ENCODE measurements at places on chromosomes 1 and 21.

- DNase-seq = no peak
Measured at GRCh38 chr1:172882791-172883386, 167.9 kb downstream of the TNFSF18 start.

- no peak for DNase-seq
Measured at GRCh38 chr21:34695434-34695833, 26.6 kb downstream of the CLIC6 start.

- no peak for DNase-seq
Measured at GRCh38 chr1:42946120-42946898, 12.4 kb downstream of the SLC2A1 start.

GRCh38 chr1:169604781-169605560, 18.7 kb upstream of the F5 start:
- DNase-seq = no peak

GRCh38 chr1:148353461-148354283, 129.4 kb downstream of the PPIAL4G start:
- peak; percentile 10 for DNase-seq

DNA sequence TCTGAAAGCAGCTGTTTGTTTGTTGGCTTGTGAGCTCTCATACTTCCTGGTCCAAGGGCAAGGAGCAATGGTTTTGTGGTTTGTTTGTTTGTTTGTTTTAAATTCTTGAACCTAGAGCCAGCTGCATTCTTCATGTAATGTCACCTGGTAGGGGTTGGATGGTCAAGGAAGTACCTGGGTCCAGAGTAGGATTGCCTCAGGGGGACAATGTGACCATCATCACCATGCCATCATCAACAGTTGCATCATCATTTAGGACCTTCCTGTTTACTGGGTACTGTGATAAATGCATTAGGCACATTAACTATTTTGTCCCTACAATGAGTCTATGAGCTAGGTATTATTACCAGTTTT, 14.7 kb upstream of the MYOG start:
- no peak for DNase-seq

DNA sequence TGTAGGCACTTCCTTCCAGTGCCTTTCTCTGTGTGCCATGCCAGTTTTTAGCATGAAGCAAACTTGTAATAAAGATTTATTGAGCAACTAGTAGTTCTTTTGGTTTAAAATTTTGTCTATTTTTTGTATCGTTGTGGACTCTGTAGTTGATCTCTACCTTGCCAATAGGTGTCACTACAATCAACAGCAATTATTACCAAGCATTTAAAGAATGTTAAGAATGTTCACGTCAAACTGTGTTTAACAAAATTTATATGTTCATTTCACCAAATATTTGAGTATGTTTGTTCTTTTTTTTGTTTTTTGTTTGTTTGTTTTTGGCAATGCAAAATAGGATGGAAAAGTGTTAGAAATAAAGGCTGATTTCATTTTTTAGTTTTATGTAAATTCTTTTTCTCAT, 208.1 kb downstream of the PATJ start:
- DNase-seq = no peak

DNA sequence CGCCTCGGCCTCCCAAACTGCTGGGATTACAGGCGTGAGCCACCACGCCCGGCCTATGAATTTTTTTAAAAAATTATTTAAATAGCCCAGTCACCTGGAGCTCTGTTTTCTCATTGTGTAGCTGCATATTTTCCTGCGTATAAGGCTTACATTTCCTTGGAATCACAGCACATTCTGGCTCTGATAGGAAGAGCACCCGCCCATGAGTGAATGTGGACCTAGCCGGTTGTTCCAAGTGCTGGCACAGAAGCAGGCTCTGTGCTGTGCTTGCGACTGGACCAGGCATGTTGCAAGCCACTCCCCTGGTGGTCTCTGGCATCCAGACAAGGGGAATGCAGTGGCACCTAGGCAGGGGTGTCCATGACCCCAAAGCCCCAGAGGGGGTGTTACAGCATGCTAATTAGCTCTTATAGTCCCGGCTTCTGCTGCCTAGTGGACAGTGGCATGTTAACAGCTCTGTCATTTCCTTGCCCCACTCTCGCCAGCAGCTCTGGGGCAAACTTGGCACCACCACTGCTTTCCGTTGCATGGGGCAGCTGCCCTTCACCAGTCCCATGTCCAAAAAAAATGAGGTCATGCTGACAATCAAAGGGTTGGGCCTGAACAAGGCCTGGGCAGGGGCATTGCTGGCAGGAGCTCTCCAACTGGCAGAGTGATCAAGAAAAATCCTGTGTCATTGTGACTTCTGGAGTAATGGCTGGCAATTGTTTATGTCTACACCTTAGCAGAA, 5.2 kb upstream of the VTCN1 start:
- DNase-seq = no peak

DNA sequence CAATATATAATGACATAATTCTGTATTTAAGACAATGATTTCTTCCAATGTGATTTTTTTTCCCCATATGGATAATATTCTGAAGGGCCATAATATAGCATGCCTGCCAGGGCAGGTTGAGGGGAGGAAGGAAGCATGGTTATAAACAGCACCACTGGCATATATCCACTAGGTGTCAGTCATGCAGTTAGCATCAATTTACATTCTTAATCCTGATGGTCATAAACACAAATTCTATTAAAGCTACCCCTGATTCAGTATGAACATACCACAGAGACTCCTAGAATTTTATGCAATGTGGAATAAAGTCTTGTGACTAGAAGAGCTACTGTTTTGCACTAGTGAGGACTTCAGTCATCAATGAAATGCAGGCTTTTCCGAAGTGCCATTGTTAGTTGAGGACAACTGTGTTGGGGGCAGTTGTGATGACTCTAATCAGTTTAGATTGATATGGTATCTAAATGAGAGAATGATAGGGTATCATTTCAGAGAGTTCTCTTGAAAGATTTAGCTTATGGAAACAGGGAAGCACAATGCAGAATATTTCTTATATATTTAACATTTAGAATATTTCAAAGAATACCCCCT, 342.7 kb upstream of the NR5A2 start:
- DNase-seq = peak; percentile 50

DNA sequence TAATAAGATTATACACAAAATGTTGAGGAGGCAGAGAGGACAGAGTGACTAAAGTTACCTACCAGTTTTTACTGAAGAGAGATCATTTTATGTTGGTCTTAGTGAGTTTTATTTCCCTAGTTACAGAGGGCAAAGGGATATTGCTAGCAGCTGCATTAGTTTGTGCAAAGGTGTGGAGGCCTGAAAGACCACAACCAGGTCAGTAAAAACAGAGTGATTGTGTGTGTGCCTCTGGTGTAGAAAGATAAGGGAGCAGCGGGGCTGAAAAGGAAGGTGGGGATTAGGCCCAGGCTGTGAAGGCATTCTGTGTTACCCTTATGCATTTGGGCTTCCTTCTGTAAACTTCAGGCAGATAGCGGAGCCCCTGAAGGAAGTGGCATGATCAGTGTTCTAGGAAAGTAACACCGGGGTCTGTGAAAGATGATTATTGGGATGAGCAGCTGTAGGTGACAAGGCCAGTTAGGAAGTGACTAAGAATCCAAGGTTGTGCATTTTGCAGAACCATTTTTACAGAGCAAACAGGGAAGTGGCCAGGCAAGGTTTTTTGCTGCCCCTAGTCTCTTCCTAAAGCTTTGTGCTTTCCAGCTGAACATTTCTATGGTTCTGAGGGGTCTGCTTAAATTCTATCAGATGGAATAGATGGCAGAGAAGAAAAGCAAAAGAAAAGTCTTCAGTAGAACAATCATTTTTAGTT, 3.7 kb downstream of the GADD45A start:
- no peak for DNase-seq

DNA sequence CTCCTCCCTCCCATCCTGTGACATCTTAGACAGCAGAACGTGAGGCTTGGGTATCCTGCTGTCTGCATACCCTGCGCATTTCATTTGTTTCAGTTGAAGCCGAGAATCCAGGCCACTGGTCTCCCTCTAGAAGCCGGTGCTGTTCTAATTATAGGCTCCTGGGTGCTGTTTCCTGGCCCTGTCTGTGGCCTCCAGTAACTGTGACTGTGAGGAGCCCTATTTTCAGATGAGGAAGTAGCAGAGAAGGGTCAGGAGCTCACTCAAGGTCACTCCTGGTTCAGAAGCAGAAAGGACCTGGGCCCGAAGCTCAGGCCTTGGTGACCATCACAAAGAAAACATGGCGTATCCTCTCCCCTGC, 24.0 kb downstream of the COQ8A start:
- DNase-seq = no peak

GRCh38 chr1:230301322-230301721, 124.8 kb downstream of the PGBD5 start:
- DNase-seq = no peak

GRCh38 chr1:160540859-160541233, 17.8 kb upstream of the SLAMF6 start:
- DNase-seq = no peak

DNA sequence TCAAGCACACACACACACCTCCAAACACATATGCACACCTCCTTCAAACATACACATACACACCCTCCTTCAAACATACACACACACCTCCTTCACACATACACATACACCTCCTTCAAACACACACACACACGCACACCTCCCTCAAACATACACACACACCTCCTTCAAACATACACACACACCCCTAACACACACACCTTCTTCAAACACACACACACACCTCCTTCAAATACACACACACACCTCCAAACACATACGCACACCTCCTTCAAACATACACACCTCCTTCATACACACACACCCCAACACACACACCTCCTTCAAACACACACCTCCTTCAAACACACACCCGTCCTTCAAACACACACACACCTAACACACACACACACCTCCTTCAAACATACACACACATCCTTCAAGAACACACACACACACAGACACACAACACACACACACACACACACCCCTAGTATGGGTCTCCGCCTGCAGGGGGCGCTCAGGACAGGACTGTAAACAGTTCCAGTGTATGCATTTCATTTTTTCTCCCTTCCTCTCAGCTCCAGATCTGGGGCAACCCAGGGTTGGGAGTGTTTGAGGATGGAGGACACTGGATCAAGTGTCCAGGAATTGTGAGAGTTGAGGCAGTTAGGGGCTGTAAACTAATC, 12.1 kb downstream of the LGR6 start:
- DNase-seq = no peak

GRCh38 chr1:98232678-98233077, 311.8 kb upstream of the DPYD start:
- no peak for DNase-seq

GRCh38 chr1:230261928-230262650, 164.0 kb downstream of the PGBD5 start:
- no peak for DNase-seq

GRCh38 chr1:229636042-229636441, 10.0 kb downstream of the URB2 start:
- no peak for DNase-seq

- no peak for DNase-seq
Measured at GRCh38 chr1:30506291-30507015, 216.9 kb downstream of the MATN1 start.

DNA sequence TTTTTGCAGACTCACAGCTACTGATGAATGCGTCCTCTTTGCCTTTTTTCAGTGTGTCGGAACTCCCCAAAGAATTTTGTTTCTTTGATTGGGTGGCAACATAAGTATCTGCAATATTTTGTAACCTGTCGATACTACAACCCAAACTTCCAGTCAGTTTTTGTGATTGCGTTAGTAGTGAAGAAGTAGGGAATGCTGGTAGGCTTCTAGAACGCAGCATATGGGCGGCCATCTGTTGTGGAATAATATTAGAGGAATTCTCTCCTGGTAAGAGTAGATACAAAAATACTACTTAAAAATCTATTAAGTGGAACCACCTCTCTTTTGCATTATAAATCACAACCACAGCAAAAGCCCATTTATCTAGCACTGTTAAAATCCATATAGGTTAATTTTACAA, 107.4 kb downstream of the LYST start:
- no peak for DNase-seq

DNA sequence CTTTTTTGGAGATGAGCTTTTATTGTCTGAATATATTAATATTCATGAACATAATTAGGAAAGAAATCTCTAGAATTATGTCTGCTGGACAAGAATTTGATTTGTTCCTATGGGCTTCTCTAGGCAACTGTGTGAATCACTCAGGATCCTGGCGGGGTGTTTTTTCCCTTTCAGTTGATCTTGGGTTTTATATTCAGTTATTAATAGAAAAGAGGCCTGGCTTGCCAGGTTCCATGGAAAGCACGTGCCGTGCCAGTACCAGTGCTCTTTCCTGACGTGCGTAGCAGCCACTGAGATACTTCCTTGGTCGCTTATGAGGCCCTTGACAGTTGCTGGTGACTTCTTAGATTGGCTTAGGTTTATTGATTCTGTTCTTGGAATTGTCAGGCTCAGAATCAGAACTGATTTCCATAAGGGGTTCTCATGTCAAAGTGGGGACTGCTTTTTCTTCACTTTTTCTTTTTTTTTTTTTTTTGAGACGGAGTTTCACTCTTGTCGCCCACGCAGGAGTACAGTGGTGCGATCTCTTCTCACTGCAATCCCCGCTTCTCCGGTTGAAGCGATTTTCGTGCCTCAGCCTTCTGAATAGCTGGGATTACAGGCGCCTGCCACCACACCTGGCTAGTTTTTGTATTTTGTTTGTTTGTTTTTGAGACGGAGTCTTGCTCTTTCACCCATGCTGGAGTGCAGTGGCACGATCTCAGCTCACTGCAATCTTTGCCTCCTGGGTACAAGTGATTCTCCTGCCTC, 48.7 kb upstream of the KIF1B start:
- DNase-seq = no peak

DNA sequence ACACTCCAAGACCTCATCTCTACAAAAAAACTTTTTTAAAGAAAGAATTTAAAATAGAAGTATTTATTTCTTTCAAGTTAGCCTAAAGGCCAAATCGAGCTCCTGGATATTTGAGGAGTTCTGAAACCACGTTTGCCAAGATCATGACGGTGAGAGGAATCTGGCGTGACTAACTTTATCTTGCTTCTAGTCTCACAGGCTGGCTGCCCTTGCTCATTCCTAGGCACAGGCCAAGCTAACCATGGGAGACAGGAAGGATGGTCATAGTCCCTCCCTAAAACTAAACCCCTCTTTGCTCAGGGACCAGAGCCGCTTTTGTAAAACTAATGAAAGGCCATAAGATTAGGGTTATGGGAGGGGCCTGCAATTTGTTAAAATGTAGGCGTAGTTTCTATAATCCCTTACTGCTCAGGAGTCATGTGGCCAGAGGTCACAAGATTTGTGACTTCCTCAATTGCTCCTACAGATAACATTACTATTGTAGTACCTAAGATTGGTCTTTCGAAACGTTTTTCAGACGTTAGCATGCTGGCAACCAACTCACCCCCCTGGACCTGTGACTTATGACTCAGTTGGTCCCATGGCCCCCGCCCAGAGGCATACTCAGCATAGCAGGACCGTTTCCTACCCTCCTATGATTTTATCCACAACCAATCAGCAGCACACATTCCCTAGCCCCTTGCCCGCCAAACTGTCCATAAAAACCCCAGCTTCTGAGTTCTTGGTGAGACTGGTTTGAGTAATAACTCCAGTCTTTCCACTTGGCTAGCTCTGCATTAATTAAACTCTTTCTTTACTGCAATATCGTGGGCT, 425.0 kb downstream of the SMYD3 start:
- no peak for DNase-seq

DNA sequence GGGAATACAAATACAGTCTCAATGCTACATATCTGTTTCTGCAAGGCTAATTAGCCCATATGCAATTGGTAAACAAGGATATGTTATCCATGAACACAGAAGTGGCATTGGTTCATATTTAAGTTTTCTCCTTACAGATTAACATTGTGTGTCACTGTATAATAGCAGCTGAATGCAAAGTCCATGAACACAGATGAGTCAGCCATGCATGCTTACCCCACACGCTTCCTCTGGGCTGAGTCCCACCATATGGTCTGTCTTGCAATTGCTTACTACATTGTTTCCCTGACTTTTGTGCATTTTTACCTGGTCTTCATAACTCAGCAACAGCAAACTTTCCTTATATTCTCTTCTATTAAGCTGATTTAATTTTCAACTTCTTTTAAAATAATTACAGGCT, 41.5 kb upstream of the TSNAX start:
- no peak for DNase-seq

Data from amniotic stem cell (primary cell).